ENCODE measurements at places on chromosomes 5 and 9.

DNA sequence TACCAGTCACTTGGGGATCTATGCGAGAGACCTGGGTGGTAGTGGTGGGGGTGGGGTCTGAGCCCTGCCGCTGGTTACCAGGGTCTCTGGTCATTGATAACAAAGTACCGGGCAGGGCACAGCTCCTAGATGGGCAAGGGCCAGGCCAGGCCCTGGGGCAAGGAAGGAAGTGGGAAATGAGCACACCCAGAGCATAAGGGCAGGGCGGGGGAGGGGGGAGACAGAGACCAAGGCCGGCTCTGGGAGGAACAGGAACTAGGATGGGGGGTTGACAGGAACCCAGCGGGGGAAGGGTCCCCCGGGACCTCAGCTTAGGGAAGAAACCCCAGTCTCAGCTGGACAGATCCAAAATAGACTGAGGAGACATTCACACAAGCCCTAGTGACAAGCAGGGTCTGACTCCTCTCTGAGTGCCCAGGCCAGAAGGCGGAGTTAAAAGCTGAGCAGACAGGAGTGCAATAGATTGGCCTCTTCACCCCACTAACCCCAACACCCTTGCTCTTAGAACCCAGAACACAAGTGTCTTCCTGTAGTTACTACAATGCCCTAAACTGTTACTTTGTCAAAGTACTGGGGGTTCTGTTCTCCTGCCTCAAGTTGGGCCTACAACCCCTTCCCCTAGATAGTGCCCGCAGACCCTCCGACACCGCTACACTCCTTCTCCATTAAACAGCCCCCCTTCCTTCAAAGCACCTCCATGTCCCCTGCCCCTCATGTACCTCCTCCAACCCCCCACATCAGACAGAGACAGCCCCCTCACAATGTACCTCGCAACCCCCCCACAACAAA lies 628 bp downstream of the ATOSB start:
- no peak for DNase-seq

DNA sequence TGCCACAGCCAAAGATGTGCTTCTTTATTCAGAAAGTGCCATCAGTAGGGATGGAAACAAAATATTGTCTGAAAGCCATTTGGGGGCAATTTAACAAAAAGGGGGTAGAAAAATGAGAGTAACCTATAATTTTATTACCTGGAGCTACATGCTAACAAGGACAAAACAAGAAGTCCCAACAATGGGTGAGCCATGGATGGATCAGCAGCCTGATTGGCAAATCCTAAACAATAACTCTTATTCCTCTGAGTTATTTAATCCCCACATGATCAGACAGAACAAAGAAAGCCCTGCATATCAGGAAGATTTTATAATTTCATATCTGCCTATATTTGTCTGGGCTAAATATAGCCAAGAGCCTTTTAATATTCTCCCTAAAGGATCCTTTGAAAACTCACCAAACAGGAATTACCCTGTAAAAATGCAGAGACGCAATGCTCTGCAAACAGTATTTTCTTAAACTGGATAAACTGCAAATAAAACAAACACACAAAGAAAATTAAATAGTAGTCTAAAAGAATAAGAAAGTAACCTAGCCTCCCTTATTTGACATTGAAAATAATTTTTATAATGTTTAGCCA lies 483.4 kb downstream of the ZNF608 start:
- no peak for DNase-seq

DNA sequence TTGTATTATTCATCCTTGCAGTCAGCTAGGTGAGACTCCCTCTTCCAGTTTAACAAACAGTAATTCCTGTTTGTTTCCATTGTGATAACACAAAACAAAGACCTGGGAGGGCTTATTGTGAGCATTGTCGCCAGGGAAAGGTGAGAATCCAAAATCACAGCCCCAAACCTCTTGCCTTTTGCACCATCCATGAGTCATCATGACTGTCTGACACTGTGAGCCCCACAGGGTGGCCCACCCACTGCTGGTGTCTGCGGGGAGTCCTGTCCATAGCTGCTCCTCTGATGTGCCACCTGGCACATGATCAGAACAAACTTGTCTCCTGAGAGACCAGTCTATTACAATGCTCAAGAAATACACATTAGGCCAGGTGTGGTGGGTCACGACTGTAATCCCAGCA lies 33.7 kb upstream of the S1PR3 start:
- DNase-seq: no peak

DNA sequence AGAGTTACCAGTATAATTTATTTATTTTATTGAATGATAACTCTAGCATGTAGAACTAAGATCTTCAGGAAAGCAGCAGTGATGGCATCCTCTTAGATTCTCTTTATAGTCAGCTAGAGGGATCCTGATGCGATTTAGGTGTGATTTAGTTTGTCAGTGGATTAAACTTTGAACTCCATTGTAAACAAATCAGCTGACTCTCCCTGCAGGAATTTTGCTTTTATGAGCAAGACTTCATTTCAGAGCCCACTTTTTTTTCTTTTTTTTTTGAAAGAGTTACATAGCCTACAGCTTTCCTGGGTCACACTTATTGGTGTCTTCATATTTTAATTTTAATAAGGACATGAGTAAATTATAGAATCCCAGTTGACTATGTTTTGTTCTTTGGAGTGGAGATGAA lies 93.8 kb upstream of the SEMA6A start:
- DNase-seq: peak; percentile 25

DNA sequence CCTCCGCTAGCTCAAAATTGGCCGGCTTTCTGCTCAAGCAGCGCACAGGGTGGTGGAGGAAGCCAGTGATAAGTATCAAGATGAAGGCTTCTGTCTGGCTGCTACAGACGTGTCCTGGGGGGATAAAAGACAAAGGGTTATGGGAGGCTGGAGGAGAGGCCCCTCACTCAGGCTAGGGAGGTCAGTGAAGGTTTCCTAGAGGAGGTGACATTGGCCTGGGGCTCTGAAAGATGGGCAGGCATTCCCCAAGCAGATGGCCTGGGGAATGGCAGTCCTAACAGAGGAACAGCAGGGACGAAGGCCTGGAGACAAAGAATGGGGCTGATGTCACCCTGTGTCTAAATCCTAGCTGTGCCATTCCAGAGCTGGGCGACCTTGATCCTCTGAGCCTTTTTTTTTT lies 32.3 kb downstream of the OLFML2A start:
- DNase-seq: peak; percentile 54

DNA sequence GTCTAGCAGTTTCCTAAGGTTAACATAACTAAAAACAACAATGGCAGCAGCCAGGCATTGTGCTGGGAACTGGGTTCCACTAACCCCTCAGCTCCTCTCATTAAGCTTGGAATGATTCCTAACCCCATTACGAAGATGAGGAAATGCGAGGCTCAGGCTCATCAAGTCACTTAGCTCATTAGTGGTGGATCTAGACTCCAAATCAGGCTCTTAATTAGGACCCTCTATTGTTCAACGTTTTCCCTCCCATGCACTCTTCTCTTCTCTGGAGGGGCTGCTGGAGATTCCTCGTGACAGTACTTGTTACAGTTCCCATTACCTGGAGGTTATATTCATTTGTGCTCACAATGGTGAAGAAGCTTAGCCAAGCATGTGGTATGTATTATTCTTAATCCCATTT lies 6.5 kb downstream of the TAS2R1 start:
- no peak for DNase-seq

DNA sequence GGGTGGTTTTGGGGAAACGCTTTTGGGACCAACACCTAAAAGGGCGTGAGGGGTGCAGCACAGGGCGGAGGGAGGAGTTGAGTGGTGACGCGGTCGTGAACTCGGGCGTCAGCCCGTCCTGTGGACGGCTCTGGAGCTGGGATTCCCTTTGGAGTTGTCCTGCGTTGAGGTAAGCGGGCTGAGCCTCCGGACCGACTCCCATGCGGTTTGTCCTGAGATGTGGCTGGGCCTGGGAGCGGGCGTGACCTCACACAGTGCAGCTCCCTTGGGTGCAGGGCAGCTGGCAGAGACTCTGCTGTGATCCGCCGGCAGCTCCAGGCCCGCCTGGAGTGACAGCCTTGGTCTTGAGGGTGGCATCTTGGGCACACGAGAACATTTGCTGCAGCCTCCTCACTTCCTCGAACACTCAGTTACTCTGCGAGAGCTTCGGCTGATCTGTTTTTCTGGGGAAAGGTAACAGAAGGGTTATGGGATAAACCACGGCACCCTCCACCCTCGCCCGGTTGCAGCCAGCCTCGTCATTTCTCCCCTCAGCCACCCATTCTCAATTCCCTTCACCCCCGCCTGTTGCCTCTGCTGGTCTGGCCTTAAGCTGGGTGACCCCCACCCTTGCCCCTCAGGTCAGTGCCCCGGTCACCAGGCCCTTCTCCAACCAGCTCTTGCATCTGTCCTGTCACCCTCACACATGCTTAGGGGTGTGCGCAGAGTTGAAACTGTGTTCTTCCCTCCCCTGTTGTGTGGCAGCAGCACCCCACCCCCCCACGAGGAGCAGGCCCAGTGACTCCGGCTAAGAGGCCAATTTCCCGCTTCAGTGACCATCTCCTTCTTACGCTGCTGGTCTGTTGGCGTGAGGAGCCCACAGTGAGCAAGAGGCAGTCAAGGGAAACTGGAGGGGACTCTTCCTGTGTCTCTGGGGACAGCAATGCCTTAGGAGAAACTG lies 94.2 kb upstream of the COL5A1 start:
- no peak for DNase-seq

GRCh38 chr5:158499075-158499891 lies 600.4 kb downstream of the EBF1 start:
- DNase-seq: no peak

DNA sequence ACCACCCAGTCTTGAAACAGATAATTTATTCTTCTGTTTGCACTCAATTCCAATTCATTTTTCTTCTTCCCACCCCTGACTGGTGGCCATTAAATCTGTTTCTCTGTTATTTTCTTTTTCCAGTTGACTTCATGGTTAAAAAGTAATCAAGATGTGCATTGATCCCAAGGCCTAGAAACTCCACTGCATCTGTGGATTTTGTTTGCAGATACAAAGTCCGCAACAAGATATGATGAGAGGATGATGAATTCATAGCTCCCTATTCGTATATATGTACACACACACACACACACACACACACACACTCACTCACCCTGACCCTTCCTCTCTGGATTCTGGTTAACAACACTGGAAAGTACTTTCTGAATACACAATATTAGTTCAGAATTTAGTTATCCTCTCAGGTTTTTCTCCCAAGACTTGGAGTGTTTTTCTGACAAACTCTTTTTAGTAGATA lies 52.4 kb downstream of the CD180 start:
- peak; percentile 95 for DNase-seq

GRCh38 chr5:135913713-135914626 lies 18.3 kb upstream of the IL9 start:
- no peak for DNase-seq

DNA sequence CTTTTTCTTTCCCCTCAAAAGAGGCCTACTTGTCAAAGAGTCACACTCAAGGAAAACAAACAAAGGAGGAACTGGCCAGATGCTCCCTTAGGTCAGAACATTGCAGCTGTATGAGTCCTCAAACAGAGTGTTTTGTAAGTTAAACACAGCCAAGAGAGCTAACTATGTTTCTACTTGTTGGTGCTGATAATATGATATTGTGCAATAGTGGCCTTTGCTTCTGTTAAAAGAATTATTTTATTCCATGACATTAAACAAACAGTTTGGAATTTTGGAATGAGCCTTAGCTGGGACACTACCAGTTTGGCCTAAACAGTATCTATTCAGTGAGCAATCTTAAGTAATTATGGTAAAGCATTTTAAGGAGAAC lies 56.0 kb upstream of the TPD52L3 start:
- peak; percentile 76 for DNase-seq

DNA sequence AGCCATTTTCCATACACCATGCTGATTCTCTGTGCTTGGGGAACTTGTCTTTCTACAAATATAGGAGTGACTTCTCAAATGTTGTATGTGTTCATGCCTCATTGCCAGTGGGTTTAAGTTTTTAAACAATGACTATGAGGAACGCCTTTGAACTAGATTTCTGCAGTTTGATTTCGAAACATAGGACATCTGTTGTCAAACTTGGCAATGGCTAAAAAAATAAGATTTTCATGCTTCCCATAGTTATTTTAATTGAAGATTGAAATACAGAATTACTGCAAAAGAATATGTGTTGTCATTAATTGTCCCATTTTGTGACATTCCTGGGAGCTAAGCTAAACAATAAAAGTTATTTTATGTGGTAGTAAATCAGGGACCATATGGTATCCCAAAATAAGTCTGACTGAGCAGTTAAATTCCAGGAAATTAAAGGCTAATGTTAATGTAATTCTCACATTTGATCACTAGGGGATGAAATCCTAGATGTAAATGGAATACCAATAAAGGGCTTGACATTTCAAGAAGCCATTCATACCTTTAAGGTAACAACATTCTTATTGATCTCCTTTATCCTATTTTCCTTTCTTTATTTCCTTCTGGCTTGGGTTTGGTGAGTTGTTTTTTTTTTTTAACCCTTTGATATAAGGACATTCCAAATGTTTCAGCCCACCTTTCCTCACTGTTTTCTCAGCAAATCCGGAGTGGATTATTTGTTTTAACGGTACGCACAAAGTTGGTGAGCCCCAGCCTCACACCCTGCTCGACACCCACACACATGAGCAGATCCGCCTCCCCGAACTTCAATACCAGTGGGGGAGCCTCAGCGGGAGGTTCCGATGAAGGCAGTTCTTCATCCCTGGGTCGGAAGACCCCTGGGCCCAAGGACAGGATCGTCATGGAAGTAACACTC lies 116.7 kb downstream of the GOLPH3 start:
- no peak for DNase-seq

DNA sequence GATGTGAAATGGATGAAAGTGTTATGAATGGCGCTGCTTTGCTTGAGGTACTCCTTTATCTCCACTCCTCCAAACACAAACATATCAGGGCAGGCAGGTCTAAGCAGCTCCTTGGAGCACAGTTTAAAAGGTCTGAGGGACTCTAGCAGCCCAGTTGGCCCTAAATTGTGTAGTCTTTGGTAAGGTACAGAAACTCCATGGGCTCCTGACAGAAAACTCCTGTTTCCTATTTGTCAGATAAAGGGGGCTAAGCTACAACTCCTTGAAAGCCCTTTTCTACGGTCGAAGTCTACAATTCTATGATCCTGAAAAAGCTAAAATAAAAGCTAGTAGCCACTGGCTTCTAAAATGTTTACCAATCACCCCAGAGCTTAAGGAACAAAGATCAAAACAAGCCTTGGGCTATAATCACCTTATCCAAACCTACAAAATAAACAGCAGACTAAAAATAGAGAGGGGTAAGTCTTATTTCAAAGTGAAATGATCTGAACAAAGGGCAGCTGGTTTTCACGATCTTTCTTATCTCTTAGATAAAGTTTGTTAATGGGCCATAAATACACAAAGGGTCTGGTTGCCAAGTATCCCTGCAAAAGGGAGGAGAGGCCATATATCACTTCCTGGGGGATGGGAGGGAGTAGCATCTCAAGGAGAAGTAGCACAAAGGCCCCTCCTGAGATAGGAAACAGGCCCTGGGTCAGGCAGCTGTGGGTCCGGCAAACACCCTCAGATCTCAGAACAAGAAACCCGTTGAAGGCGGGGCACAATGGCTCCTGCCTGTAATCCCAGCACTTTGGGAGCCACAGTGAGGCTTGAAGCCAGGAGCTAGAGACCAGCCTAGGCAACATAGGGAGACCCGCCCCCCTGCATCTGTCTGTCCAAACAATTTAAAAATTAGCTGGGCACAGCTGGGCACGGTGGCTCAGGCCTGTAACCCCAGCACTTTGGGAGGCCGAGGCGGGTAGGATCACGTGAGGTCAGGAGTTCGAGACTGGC lies 28.3 kb upstream of the DENND4C start:
- peak; percentile 92 for DNase-seq

GRCh38 chr5:126492939-126493338 lies 69.7 kb downstream of the GRAMD2B start:
- DNase-seq: peak; percentile 35

- no peak for DNase-seq
Measured at GRCh38 chr9:121589986-121590385, 61.4 kb upstream of the DAB2IP start.
